LHCN-M2 (cell line): ENCODE measurements at places on chromosomes 16 and 17.

GRCh38 chr16:14509055-14509454 lies 121.0 kb downstream of the PARN start:
- DNase-seq = peak; percentile 88

- no peak for DNase-seq
Measured at GRCh38 chr17:19249681-19250080, 12.5 kb downstream of the EPN2 start.

DNA sequence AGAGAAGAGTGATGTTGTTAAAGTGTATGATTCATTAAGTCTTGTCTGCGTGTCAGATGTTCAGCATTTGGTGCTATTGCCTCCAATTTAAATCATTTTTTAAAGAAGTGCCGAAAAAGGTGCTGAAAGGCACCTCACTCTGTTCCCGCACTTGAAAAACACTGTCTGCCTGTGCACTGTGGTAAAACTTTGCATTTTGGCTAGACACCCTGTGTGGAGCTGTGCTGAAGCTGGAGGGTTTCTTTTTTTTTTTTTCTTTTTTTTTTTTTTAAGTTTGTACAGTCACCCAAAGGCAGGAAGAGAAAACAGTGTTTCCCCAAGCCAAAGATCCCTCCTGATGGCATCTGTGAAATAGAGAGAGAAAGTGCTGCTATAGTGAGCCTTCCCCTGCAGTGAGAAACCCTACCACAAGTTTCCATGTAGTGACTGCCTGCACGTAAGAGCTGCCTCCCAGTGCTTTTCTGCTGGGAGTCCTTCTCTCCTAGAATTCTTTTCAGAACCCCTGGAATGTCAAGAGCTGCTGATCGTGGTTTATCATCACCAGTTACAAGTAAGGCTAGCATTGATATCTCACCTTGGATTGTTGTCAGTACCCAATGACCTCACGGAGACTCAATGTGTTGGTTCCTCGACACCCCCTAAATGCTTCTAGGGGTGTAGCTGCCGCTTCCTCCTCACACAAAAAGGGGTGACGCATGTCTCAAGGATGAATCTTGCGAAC lies 116.0 kb upstream of the SOX9 start:
- peak; percentile 41 for DNase-seq

GRCh38 chr16:27722892-27723450 lies 173.0 kb downstream of the KATNIP start:
- DNase-seq = no peak

DNA sequence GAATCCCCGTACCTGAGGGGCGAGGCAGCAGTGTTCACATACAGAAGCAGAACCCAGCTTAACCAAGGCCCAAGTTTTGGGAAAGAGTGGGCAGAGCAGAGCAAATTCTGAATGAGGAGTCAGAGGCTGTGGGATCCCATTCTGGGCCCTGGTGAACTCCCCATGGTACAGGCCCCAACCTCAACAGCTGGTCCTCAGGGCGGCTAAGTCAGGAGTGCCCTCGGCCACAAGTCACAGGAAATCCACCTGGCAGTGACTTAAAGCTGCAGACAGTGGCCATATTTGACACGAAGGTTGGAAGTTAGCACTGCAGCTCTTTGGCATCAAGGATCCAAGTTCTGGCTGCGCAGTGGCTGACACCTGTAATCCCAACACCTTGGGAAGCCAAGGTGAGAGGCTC lies 237.1 kb downstream of the PARN start:
- no peak for DNase-seq

DNA sequence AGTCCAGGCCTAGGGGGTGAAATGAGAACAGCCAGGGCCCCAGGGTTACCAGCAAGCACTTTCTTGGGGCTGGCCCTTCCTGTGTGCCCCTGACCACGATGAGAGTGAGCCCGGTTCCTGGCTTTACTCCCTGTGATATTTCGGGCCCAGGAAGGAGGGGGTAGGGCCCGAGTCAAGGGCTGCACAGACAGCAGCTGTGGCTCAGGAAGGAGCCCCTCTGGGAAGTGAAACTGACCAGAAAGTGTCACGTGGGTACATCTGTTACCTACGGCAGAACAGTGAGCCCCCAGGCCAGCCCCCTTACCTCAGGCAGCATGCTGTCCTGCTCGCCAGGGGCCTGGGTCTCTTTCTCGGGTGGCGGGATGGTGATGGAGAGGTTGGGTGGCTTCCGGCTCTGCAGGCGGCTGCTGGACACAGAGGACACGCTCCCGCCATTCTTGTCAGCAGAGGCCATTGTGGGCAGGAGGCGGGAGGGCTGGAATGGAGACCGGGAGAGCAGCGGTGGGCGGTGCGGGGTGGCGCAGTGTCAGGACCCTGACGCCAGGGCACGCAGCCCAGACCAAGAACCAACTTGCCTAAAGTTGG lies 13.8 kb downstream of the AANAT start:
- no peak for DNase-seq

DNA sequence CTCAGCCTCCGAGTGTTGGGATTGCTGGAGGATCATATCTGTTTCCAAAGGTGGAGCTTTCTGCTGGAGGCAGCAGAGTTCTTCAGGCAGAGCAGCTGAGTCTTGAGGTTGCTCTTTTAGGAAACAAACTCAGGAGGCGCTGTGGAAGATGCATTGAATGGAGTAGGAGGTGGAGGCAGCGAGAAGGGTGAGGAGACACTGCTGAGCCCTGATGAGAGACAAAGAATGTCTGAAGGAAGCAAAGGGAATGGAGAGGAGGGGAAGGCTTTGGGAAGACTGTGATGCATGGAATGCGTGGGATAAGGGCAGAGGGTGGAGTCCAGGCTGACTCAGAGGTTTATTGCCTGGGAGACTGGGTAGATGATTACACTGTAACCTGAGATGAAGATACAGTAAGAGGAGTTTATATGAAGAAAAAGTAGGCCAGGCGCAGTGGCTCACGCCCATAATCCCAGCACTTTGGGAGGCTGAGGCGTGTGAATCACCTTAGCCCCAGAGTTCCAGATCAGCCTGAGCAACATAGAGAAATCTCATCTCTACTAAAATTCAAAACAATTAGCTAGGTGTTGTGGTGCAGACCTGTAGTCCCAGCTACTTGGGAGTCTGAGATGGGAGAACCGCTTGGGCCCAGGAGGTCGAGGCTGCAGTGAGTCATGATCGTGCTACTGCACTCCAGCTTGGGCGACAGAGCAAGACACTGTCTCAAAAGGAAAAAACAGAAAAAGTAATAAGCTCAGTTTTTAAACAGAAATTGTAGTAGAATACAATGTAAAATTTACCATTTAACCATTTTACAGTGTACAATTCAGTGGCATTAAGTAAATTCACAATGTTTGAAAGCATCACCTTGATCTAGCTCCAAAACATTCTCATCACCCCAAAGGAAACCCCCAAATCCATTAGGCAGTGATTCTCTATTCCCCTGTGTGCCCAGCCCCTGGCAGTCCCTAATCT lies 17.8 kb upstream of the TMEM219 start:
- DNase-seq = peak; percentile 98

DNA sequence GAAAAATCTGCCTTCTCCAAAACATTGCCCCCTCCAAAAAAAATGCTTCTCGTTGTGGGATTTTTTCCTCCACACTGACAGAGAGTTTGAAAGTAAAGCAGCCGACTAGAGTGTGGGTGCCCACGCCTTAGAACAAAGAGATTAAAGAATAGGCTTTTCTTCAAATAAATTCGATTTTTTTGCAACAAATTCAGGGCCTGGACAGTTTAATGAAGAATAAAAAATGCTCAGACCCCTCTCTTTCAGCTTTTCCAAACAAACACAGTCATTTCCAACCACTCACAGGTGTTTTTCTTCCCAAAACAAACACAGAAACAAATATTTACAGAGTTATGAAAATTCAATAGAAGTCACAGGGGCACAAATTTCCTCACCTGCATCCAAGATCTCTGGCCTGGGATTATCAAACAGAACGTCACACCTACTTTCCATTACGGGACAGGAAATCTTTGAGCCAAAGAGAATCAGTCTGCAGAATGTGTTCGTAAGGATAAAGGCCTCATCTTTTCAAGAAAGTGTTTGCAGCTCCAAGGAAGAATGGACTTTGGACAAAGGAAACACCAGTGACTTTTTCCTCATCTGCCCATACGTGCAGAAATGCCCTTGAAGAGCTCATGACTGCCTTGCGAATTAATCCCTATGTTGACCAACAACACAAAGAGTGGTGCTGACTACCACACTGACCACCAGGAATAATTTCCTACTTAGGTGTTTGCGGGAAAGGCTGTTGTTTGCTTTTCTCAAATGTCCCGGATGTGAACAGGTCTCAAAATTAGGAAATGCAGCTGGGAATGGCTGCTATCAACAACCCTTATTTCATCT lies 31.3 kb upstream of the TOX3 start:
- DNase-seq = no peak

DNA sequence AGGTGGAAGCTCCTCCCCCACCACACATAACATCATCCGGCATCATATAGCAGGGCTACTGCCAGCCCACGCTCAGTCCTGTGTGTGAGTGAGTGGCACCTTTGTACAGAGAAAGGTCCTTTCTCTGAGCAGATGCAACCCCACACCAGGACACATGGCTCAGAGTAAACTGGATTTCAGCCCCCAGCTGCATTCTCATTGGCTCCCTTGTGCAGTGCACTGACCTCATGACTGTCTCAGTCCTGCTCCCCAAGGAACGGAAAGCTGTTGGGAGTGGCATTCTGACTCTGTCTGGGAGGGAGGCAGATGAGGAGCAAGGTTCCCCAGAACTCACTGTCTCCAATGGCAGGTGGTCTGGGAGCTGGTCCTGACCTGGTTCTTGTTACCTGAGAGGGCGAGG lies 244.1 kb downstream of the PHKB start:
- no peak for DNase-seq

GRCh38 chr17:17180741-17181525 lies 25.2 kb downstream of the PLD6 start:
- DNase-seq = no peak

- DNase-seq = no peak
Measured at GRCh38 chr17:60525328-60525684, 736 bp downstream of the APPBP2 start.

DNA sequence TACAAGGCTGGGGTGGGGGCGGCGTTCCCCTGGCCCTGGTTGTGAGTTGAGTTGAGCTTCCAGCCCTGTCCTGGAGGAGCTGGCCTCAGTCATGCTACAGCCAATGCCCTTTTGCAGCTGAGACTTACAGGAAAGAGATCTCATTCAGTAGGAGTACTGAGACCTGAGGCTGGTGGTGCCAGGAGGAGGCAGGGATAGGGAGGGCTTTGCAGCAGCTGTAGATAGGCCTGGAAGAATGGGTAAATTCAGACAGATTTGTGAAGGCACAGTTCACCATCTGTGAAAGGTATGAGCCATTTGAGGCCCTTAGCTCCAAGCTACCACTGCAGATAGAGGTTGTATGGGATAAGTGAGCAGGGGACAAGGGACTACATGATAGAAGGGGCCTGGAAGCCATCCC lies 5.6 kb downstream of the STX4 start:
- no peak for DNase-seq

DNA sequence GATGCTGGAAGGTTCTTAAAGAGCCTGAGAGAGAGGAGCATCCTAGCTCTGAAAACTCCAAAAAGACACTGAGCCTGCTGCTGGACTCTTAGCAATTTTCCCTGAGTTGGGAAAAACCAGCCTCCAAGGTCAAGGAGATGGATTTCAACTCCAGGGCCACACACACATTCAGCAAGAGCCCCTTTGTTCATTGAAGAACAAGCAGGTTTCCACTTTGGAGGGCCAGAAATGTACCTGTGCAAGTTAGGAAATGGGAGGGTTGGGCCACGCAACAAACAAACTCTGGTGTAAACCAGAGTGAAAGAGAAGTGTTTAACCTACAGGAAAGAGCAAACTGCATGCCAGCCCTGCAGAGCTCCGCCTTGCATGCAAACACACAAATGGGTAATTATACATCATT lies 264.8 kb upstream of the RPL38 start:
- DNase-seq = no peak

DNA sequence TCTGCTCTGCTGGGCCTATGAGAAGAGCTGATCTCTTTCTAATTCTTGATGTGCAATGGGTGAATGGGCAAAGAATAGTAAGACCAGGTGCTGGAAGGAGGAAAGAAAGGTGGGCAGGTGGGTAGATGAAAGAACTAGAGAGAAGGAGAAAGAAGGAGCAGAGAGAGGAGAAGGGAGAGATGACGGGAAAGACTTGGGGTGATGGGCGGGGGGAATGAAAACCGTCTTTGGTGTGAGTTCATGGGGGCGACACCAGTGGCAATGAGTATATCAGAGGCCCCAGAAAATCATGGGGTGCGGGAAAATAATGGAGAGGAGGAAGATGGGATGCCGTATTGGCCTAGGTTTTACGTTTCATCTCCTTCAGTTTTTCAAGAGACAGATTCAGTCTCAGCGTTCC lies 128.8 kb upstream of the PLCG2 start:
- no peak for DNase-seq

- DNase-seq = peak; percentile 83
Measured at GRCh38 chr16:31215287-31216162, 1.4 kb downstream of the PYDC1 start.

- peak; percentile 71 for DNase-seq
Measured at GRCh38 chr17:78378225-78379130, at the start of gene PGS1. PGS1 (plus strand) TSS chr17:78378649; CDS start chr17:78378666, 17 bp downstream.

DNA sequence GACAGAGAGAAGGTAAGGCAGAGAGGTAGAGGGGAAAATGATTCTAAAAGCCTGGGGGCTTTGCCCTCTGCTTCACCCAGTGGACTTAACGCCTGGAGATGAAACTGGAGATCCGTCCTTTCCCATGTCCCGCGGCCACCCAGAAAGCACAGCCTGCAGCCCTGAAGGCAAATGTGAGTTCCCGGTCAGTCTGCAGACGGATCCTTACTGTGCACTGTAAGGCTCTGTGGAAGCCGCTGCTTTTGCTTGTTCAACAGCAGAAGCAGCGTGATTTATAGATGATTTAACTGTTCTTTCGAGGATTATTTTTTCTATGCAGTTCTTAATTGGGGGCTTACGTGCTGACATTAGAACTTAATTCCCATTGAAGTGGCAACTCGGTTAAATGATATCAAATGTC lies 290.4 kb downstream of the FOXL1 start:
- DNase-seq = no peak

DNA sequence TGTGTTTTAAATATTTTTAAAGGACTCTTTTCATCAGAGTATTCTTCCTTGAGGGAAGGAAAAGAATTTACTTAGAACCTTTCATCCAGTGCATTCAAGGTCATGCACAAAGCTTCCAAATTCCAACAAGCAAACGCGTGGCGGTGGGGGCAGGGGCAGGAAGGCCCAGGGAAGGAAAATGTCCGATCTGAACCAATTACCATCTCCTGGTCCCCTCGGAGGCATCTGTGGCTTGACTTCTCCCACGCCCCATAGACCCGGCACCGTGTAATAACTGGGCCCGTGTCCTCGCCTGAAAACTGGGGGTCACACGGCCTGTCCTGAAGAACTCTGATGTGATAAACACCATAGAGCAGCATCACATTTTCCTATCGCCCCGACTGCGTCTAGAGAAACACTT lies 18.3 kb downstream of the MEAK7 start:
- DNase-seq = no peak

GRCh38 chr17:41919165-41919817 lies 540 bp upstream of the ACLY start:
- no peak for DNase-seq
